Pulmonary artery endothelial cell (primary cell): ENCODE measurements at places on chromosomes 5 and 9.

DNA sequence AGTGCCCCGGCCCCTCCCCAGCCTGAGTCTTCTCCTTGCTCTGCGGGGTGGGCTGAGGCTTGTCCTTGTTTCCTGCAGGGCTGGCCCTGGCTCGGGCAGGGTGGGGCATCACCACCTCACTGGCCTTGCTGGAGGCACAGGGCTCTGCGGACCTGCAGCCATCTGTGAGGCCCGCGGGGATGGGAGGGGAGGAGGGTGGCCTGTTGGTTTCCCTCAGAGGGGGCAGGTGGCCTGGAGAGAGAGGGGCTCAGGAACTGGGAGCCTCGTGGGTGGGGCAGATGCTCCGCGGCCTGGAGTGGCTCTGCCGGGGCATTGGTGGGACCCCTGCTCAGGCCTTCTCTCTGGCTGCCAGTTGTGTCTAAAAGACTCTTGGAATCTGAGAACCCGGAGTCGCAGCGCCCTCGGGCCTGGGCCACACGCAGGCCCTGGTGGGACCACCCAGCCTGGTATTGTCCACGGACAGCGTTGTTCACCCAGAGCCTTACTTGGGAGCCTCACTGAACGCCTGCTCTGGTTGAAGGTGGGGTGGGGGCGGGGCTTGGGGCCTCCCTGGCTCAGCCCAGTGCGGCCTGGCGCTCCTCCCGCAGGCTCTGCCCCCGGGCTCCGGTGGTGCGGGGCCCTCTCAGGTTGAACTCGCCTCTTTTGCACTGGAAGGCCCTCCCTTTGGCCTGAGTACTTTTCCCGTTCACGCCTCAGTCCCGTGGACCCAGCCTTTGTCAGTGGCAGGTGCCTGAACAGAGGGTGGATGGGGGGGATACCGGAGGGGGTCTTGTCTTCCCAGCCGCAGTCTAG, 111.3 kb downstream of the RXRA start:
- no peak for DNase-seq

DNA sequence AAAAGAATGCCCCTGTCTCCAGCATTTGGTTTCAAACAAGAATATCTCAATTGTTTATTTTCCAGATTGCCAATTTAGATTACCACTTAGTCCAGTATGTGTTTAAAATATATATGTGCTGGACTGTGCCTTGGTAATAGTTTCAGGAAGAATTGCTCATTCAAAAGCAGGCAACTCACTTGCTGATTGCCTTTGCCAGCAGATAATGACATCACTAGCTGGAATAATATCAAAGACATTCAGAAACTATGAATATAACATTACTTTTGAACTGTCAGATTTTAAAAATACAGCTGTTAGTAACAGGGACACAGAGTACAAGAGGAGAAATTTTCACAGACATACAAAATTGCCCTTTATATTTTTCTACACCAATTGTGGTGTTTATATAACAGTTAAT, 96.0 kb upstream of the ITGA2 start:
- peak; percentile 53 for DNase-seq

DNA sequence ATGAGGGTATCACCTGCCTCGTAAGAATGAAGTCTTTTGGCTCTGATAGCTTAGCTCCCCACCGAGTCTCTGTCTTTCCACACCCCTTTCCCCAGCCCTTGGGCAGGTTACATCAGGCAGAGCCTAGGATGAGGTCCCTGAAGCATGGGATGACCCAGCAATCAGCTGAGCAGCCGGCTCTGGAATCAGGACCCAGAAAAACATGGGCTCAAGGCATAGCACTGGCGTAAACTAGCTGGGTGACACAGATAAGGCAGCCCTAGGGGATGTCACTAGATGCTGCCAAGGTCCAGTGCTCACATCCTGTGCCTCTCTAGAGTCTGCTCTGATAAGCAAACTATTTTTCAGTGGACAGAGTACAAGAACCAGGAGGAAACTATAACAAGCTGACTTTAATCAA, 26.6 kb downstream of the IDNK start:
- no peak for DNase-seq

DNA sequence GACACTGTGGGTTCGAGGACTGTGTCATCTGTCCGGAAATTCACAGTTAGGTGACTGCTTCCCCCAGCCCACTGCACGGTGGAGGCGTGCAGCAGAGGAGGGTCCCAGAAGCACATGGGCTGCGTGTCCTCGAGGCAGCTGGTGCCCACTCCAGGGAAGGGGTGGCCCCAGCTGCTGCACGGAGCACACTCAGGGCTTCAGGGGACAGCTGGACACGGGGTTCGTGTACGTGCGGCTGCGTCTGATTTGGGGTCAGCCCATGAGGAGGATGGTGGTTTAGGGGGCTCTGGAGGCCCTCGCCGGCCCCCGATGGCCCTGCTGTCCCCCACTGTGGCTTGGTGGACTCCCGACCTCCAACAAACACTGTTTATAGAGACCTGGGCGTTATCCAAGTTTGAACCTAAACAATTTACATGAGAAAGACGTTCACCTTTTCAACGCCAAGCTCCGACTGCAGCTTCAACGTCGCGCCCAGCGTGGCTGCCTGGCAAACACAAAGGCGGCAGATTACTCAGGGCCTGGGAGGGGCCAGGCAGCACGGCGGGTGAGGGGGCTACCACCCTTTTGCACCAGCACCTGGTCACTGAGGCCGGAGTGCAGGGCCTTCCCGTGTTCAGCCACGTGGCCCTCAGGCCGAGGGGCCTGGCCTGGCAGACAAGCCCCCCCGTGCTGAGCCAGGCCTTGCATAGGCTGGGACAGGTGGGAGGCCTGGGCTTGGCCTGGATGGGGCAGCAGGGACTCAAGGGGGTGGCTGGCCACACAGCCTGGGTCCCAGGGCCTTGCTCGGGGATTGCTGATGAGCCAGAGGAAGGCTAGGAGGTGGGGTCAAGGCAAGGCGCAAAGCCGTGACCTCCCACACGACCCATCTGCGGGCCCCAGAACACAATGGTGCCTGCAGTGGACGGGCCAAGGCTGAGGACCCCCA, 55.2 kb downstream of the EXD3 start:
- DNase-seq: no peak

GRCh38 chr9:98260635-98261034, 5.2 kb upstream of the TBC1D2 start:
- DNase-seq: no peak

DNA sequence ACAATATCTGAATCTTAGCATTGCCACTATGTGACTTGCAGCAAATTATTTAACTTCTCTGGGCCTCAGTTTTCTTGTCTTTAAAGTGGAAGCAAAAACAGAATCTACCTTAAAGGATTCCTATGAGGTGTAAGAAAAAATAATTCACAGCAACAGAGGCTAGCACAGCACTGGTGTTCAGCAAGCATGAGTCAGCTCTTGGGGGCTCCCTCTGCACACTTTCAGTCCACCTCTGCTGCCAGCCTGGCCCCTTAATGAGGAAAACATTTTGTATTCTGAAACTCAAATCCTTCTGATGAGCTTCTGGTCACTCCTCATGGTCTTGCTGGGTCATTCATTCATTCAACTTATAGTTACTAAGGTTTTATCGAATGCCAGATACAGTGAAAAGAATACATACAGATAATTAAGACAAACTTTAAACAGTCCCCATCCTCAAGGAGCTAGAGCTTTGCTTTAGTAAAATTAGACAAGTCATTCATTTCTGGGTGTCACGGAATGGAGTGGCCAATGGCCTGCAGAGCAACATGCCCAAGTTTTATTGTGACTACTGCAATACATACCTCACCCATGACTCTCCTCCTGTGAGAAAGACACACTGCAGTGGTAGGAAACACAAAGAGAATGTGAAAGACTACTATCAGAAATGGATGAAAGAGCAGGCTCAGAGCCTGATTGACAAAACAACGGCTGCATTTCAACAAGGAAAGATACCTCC, 26.8 kb upstream of the IQGAP2 start:
- DNase-seq: no peak

GRCh38 chr9:24516463-24516862, 29.2 kb downstream of the IZUMO3 start:
- DNase-seq: no peak

DNA sequence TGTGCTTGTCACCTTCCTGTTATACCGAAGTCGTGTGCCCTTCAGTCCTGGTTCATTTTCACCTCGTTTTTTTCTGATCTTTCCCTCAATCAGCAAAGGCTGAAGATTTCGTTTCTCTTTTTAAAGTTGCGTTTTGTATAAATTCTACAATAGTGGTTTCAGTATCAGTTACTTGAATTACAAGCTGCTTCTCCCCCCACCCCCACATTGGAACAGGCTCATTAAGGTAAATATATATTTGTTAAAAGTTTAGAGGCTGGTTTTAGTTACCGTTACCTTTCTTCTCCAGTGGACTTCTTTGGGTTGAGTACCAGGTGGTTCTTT, 881 bp downstream of the SUB1 start:
- no peak for DNase-seq

DNA sequence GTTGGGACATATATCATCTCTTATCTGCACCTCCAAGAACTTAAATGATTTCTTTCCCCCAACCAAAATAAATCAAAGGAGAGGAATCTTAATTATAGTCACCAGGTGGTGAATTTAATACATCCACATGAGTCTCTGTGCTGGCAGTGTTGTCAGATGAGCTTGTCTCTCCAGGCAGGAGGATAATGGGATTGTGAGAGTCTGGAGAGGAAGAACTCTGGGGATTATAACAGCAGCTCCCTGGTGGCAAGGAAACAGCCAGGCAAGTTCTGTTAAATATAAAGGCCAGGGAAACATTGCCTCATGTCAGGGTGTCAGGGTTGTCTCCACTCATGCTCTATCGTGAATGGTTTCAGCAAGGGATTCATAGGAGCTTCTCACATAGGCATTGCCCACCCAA, 80.8 kb downstream of the TLR4 start:
- no peak for DNase-seq

DNA sequence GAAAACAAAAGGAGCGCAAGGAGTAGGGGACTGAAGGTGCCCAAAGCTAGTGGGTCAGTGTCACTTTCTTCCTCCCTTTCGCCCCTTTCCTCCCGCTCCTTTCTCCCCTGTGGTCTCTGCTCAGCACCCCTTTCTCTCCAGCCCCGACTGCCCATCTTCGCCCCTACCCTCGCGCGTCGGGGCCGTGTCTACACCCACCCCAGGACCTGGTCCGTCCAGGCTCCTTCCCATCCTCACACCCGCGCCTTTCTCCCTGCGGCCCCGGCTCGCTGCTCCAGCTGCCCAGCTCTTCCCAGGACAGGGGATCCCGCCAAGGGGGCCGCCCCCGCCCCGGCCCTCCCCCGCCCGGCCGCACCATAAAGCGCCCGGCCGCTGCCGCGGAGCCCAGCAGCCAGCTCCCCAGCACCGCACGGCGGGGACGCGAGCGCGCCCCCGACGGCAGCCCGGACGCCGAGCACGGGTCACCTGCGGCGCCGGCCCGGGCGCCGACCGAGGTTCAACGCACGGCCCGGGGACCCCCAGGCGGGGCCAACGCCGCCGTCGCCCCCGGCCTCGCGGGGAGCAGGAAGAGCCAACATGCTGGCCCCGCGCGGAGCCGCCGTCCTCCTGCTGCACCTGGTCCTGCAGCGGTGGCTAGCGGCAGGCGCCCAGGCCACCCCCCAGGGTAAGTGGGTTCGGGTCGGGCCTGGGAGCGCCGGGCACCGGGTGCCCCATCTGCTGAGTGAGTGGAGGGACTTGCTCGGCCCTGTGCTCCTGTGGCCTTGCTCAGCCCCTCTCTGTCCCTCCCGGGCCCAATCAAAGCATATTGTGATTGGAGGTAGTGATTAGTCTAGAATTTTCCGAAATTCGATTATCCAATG, at the start of gene THBS4:
THBS4 (plus strand) TSS at position 387 of the 860 bp plus-strand sequence; CDS start at position 577, 190 bp downstream.
- DNase-seq: no peak

GRCh38 chr9:95266649-95267048, 50.9 kb downstream of the FANCC start:
- no peak for DNase-seq

DNA sequence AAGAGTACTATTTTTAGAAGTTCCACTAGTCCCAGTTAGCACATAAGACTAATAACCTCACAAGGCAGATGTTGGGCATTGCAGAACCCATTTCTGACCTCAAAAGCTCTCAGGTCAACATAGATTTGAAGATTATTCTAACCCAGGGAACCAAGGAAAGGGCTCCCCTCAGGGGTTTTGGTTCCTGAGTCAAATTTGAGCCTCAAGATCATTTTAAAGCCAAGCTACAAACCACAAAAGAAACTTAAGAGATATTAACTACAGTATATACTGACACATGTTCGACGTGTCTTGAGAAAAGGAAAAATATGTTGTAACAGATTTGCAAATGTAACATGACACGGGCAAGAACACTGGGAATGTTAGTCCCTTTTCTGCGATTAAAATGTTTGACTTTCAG, 88.6 kb downstream of the GNAQ start:
- DNase-seq: no peak

- DNase-seq: no peak
Observed at GRCh38 chr9:94894094-94894699, 167.7 kb downstream of the AOPEP start.

DNA sequence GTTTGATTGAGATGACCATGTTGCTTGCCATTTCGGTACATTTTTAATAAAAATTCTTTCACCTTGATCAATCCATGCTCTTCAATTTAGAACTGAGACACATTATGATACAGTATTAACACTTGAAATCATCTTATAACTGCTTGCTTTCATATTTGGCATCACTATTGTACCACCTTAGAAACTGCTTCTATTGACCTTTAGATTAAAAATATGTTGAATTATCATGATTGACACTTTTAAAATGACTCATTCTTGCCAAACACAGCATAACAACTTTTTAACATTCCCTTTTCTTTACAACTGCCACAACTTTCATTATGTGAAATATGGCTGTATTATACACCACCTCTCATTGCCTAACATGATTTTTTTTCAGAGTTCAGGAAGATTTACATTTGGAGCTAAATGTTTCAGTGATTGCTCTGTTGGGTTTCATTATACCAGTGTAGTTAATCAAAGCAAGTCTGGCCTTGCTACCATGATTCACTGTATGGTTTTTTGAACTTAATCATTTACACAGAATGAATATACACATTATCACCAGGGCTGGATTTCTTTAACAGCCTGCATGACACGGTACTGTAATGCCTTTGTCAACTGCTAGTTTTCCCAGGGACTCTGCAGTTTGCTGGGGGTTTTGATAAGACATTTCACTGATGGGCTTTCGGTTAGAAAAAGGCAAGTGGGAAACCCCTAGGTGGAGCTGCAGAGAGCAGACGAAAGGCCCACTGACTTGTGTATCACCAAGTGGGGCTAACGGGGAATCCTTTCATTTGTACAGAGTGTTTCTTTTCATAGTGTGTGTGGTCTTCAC, 93.6 kb upstream of the TLE4 start:
- no peak for DNase-seq

GRCh38 chr9:86557918-86558317, 203.7 kb upstream of the TUT7 start:
- no peak for DNase-seq
